Omental fat pad (tissue), 4 donors: ENCODE measurements at places on chromosomes 5 and 9. TPM values are rescaled to one million over a fixed set of nuclear protein-coding genes. Genes with fewer than 3 reads are reported as not detected.

Gene SPINK1
- total RNA-seq, result not detected

Gene CCNI2
- total RNA-seq, result not detected

Gene MAST4
- 57.4 TPM for total RNA-seq

Gene SMIM3
- total RNA-seq, result 162 TPM

Gene FAM221B
- not detected for total RNA-seq

Gene GRIN1
- total RNA-seq, result not detected

Gene REEP2
- 2.0 TPM for total RNA-seq
